ENCODE measurements at places on chromosomes 5 and 9.
A peak's percentile ranks its signal among the peaks of the same experiment; 100 is the strongest.

DNA sequence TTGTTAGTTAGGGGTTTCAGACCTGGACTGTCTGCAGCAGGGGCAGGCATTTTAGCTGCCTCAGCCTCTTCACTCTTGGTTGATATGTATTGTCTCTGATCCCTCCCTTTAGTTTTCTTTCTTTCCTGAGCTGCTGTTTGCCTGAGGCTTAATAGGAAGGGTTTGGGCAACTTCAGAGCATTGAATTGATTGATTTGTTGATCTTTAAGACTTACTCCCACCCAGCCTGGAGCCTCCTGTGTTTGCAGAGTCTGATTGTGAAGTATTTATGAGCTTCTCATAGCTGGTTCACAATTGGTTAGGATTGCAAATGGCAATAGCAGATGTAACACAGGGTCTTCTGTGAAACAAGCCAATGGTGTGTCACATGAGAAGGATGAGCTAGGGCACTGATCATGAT lies 671.8 kb upstream of the SEMA6A start:
- DNase-seq: no peak

- no peak for DNase-seq
Measured at GRCh38 chr5:115962565-115963402, 509 bp downstream of the LVRN start.

DNA sequence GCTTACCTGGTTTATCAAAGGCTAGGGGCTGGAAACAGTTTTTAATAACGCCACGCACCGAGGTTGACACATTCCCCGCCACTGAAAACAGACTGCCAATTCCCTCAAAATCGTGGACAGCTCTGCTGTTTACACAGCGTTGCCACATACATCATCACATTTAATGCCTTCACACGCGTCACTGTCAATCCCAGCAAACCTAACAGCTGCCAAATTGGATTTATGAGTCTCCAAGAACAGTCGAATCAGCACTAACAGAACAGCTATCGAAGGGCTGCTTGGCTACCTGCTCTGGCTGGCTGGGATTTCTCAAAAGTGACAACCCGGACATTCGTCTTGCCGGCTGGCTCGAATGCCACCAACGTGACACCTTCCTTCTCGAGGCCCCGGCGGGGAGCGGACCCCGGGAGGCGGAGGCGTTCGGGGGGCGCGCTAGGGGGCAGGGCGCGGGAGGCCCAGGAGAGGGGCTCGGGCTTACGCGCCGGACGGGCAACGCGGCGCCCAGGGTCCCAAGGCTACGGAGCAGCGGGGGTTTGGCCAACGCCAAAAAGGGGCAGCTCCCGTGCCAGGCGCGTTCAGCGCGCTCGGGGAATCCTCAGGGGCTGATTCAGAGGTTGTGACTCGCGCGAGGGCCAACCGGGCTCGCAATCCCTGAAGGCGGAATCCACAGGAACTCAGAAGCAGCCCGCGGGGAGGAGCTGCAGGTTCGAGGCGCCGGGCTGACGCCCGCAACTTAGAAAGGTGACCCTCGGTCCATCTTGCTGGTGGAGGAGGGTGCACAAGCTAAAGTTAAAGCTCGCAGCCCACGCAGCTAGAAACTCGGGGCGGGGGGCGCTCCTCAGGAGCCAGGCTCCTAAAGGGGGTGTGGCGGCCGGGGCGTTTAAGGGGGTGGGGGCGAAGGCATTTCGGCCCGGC lies 1.2 kb downstream of the CDC14B start:
- no peak for DNase-seq

DNA sequence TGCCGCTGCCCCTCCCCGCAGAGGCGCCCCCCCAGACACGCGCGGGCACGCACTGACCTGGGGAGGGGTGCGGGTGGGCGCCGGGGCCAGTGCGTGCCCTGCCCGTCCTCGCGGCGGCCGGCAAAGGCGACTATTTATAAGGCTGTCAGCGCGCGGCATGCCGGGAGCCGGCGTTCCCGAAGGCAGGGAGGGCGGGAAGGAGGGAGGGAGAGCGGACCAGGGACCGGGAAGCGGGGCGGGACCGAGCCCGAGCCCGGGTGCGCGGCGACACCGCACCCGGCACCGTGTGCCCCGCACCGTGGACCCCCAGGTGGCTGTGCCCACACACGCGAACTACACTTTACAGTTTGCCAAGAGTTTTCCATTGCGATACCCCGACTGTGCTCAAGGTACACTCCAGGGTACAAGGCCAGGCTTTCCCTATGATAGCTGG lies at the start of gene AK1:
TSS of gene AK1 (minus strand) at position 110 of the 433 bp plus-strand sequence. CDS start 3,058 bp downstream, outside the sequence.
- no peak for DNase-seq

GRCh38 chr9:136965771-136966484 lies 11.4 kb upstream of the PTGDS start:
- DNase-seq: peak; percentile 54

GRCh38 chr9:109973336-109973735 lies 193.3 kb downstream of the PALM2AKAP2 start:
- no peak for DNase-seq

DNA sequence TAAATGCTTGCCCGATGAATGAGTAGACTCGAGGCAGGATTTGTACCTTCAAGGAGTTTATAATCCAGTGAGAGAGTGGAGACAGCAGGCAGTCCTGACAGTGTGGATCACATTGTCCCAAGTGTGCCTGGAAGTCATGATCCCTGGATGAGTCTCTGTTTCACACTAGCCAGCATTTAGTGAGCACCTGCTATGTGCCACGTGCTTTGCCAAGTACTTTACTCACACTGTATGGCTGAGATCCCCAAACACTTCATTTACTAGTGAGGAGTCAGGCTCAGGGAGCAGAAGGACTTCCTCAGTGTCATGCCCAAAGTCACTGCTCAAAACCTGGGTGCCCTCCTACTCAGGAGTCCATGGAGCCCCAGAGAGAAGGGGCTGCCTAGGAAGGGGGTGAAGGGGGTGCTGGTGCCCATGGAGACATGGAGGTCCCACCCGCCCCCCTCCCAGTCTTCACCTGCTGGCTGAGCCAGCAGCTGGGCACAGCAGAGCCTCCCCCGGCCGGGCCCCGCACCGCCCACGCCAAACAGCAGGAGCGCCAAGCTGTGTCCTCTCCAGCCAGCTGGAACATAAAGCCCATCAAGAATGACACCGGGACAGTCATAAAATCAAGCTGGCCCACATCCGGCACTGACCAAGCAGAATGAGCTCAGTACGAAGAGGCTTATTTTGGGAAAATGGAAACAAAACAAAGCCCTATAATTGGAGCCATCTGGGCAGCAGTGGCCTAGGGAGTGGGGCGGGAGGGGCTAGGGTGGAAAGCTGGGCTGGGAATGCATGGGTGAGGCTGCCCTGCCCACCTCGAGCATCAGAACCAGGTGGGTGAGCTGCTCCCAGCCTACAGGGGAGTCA lies 10.6 kb downstream of the LAMC3 start:
- no peak for DNase-seq

DNA sequence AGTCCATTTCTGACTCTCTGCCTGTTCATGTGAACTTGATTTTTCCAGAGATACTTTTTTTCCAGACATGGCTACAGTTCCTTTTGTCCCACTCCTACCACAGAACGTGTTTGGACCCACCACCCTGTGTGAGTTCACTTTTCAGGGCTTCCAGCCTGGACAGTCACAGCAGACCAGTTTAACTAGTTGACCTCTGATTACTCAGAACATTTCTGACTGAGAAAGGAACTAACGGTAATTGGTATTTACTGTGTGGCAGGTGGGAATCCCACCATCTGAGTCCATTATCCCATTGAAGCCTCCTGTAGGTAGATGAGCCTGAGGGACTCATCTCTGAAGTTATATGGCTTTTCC lies 210.1 kb downstream of the GOLPH3 start:
- no peak for DNase-seq

DNA sequence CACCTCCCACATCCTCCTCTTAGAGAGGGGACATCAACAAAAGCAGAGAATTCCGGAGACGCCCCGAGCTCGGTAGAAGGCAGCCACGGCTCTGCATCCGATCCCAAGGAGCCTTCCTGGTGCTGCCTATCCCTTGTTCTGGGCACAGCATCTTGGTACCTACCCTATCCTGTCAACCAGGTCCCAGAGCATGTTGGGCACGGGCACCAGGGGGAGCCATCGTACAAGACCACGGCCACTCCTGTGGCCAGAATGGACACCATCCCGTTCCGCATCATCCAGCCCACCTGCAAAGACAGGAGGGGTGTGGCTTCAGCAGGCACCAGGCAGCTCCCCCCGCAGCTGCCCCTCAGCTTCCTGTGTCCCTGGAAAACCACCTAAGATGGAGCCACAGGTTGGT lies 62.7 kb upstream of the ZNF354A start:
- no peak for DNase-seq

GRCh38 chr5:180604271-180604670 lies 13.0 kb upstream of the SCGB3A1 start:
- DNase-seq: no peak

DNA sequence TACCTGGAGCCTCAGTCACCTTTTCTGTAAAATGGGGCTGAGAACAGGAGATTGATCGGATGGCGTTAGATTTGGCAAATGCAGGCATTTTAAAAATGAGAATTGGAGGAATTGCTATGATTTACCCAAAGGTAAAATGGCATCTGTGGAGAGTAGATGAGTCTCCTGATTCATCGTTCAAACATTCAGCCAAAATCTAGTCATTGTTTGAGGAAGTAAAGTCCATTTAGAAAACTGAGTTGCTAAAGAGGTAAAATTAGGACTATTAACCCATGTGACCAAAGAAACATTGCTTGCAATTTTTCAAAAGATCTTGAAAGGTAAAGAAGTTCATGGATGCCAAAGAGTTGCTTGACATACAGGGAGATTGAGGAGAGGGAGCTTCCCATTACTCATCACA lies 69.7 kb downstream of the ZNF462 start:
- no peak for DNase-seq

DNA sequence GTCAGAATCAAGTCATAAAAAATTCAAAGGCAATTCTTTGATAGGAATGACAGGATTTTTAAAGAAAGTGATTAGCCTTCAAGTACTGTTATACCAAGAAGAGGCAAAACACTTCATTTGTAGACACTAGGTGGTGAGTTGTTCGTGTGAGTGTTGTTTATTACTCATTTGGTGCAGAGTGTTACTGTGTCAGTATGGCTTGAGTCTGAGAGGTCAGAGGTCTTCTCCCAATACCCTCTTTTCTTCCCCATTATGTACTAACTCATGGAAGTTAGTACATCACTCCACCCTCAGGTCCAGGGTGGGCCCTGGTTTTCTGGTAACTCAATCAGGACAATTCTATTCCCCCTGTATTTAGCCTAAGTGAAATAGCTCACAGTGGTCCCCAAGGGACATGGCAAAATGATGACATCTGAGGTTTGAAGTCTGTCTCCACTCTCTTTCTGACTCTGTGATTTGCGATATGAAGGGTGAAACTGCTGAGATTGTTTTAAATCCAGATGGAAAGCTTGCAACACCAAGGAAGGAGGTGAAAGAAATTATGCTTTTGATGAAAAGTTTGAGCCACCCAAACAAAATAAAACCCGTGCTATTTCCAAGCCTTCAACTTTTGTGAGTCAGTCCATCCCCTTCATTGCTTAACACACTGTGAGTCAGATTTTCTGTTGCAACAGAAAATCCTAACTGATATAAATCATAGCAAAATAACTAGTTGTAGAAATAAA lies 56.8 kb downstream of the NUDT12 start:
- DNase-seq: no peak

DNA sequence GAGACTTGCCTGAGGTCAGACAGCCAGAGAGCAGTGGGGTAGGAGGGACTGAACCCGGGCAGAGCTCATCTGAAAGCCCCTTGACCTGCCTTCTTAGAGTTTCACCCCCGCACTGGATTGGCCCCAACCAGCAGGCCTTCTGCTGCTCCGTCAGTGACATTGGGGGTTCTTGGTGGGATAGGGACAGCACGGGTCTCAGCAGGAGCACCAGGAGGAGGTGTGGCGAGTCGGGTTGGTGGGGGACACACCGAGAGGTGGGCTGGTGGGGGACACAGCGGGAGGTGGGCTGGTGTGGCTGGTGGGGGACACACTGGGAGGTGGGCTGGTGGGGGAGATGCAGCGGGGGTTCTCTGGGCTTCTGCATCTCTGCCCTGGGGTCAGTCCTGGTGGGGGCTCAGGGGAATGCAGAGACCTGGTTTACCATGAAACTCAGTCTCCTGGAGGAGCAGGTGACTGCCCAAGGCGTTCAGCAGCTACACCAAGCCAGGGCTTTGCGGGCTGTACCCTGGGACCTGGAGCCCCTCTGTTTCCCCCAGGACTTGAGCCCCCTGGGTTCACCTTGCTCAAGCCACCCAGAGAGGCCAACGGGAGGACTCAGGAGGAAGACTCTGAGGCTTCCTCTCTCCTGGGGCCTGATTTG lies 28.1 kb upstream of the RNU6ATAC start:
- DNase-seq: no peak

DNA sequence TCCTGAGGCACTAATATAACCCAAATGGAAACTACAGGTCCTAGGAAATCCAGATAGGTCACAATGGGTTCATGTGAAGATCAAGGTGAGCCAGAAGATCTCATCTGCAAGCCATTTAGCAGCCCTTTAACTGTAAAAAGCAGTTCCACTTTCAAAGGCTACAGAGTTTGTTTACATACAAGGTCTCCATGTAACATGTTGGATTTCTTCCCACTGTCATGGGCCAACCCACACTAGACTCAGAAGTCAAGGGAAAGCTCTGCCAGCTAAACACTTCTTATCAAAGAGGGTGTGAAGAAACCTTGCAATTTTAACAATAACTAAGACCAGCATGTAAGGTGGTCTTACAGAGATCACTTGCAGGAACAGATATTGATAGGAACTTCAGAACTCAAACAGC lies 3.8 kb upstream of the CTNNAL1 start:
- no peak for DNase-seq

GRCh38 chr5:9438596-9439354 lies 107.1 kb downstream of the SEMA5A start:
- DNase-seq: no peak

DNA sequence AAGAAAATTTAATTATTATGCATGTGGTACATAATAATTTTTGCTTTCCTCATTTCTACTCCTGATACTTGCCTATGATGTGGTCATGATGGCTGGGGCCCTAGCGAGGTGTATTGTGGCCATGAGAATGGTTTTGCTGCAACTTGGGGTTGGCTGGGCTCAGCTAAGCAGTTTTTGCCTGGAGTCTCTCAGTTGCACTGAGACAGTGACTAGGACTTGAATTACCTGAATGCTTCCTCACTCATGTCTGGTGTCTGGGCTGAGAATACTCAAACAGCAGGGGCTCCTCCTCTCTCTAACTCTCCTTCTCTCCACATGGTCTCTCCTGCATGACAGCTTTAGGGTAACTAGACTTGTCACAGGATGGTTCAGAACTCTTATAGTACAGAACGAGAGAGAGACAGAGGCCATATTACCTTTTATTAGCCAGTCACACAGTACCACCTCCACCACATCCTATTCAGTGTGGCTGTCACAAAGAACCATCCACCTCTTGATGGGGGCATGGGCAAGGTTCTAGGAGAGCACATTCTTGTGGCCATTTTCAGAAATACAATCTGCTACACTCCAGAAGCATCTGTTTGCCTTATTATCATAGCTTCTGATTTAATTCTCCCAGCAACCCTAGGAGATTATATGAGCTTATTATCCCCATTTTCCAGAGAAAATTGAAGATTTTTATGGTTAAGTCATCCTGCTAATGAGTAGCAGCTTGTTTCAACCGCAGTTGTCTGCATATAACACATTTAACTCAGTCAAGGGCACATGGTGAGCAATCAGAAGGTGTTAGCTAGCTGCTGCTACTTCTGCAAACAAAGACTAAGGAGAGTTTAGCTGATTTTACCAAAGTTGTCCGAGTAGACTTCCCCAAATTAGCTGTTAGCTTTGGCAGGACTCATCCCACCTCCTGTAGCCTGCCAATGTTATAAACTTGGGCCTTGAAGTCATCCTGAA lies 245.1 kb downstream of the DOCK8 start:
- peak; percentile 30 for DNase-seq

- no peak for DNase-seq
Measured at GRCh38 chr9:135392511-135392910, 87.1 kb upstream of the PPP1R26 start.

GRCh38 chr9:20604562-20604961 lies 17.7 kb downstream of the MLLT3 start:
- DNase-seq: peak; percentile 22

GRCh38 chr5:132751444-132751843 lies 4.2 kb downstream of the CCNI2 start:
- DNase-seq: peak; percentile 24
